Chondrocyte (in vitro differentiated cells): ENCODE measurements at places on chromosomes 3 and 15. TPM values are rescaled to one million over a fixed set of nuclear protein-coding genes. Genes with fewer than 3 reads are reported as not detected.

The HHATL gene
- total RNA-seq, result not detected in 3 replicates

The IL17RE gene
- 0.42 to 1.6 TPM (median 0.92 TPM) in 3 replicates for total RNA-seq

GRCh38 chr3:189517981-189518380 lies 113.2 kb upstream of the TP63 start:
- H3K4me3 ChIP-seq, result no peak overlapping the region
- DNase-seq, result no peak
- no peaks in the 10 kb centered on the region for H3K4me1 ChIP-seq
- no peak overlapping the region for H3K27ac ChIP-seq

The ZKSCAN7 gene
- total RNA-seq, result 6.8 to 9.2 TPM (median 7.0 TPM) in 3 replicates

GRCh38 chr15:93110502-93111040 lies 21.6 kb upstream of the RGMA start:
- H3K4me3 ChIP-seq, result no peak overlapping the region
- no peak overlapping the region for H3K27ac ChIP-seq
- H3K36me3 ChIP-seq, result peaks cover 3% of the 10 kb centered on the region
- H3K27me3 ChIP-seq, result peaks cover 35% of the 10 kb centered on the region
- no peak for DNase-seq

GRCh38 chr3:184954251-184954650 lies 142.3 kb downstream of the VPS8 start:
- no peaks in the 10 kb centered on the region for H3K27me3 ChIP-seq
- H3K36me3 ChIP-seq, result peaks cover 21% of the 10 kb centered on the region
- no peak for DNase-seq
- no peak overlapping the region for H3K27ac ChIP-seq
- H3K4me3 ChIP-seq, result no peak overlapping the region

- H3K4me3 ChIP-seq, result no peak overlapping the region
- peaks cover 30% of the 10 kb centered on the region for H3K4me1 ChIP-seq
- H3K27ac ChIP-seq, result no peak overlapping the region
- no peak for DNase-seq
These were observed 34.8 kb downstream of the LIPC start for GRCh38 chr15:58466566-58466965.

GRCh38 chr3:183698756-183699155 lies 1.2 kb downstream of the YEATS2 start:
- peaks cover 4% of the 10 kb centered on the region for H3K36me3 ChIP-seq
- H3K27ac ChIP-seq, result peak overlapping the region; percentile 92
- H3K4me1 ChIP-seq, result peaks cover 50% of the 10 kb centered on the region

- no peaks in the 10 kb centered on the region for H3K4me1 ChIP-seq
- no peak overlapping the region for H3K4me3 ChIP-seq
These were observed 725.9 kb downstream of the TUSC7 start for GRCh38 chr3:117435506-117435905.

The LRRN1 gene
- total RNA-seq, result 2.2 to 3.2 TPM (median 2.8 TPM) in 3 replicates

GRCh38 chr15:79339588-79340314 lies 28.8 kb downstream of the TMED3 start:
- H3K27me3 ChIP-seq, result no peaks in the 10 kb centered on the region
- no peak overlapping the region for H3K27ac ChIP-seq
- no peak overlapping the region for H3K4me3 ChIP-seq
- DNase-seq, result no peak

The C3orf22 gene
- total RNA-seq, result not detected in 3 replicates

DNA sequence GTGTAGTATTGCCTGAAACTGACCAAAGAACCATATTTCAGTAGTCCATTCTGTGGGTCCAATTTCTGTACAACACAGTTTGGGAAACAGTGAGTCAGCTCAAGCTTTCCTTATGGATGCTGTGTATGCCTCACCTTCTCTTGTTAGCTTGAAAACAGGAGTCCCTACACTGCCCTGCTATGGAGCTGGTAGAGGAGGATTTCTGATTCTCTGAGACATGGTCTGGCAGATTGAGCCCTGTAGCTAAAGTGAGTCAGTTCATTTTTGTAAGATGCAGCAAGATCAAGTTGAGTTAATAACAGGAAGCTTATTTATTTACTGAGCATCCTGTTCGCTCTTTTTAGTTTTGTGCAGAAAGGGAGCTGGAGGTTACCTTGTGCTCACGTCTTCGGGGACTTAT lies 424.1 kb upstream of the RBMS3 start:
- no peaks in the 10 kb centered on the region for H3K36me3 ChIP-seq
- H3K27ac ChIP-seq, result no peak overlapping the region
- no peak overlapping the region for H3K4me3 ChIP-seq
- peaks cover 12% of the 10 kb centered on the region for H3K4me1 ChIP-seq
- no peaks in the 10 kb centered on the region for H3K27me3 ChIP-seq
- no peak for DNase-seq

The CCR9 gene
- not detected in 3 replicates for total RNA-seq

The GPR27 gene
- total RNA-seq, result 3.5 to 5.8 TPM (median 5.5 TPM) in 3 replicates

The CHRFAM7A gene
- total RNA-seq, result 1.2 to 5.3 TPM (median 4.4 TPM) in 3 replicates

- H3K36me3 ChIP-seq, result no peaks in the 10 kb centered on the region
- no peak for DNase-seq
- no peak overlapping the region for H3K4me3 ChIP-seq
- H3K4me1 ChIP-seq, result peaks cover 4% of the 10 kb centered on the region
- H3K27ac ChIP-seq, result no peak overlapping the region
These were observed 23.3 kb downstream of the RNU5B-1 start for GRCh38 chr15:65327651-65328393.

The SH3GL3 gene
- not detected in 3 replicates for total RNA-seq

DNA sequence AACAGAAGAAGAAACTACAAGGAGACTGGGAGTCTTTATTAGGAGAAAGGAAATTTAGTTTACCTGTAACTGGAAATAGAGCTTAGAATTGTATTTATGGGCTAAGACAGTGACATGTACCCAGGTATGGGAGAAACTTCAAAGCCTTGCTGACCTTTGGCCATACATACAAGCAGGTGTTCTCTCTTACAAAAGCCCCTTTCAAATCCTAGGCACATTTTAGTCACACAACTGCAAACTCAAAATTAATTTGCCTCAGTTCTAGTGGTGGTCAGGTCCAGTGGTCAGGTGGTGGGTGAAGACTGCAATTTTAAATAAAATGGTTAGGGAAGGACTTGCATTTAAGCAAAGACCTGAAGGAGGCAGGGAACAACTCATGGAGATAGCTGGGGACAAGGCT lies 30.4 kb downstream of the GATM start:
- peaks cover 9% of the 10 kb centered on the region for H3K4me1 ChIP-seq
- H3K27me3 ChIP-seq, result peaks cover 21% of the 10 kb centered on the region
- no peaks in the 10 kb centered on the region for H3K36me3 ChIP-seq
- no peak overlapping the region for H3K27ac ChIP-seq

GRCh38 chr3:102980355-102980696 lies 545.5 kb downstream of the ZPLD1 start:
- peak overlapping the region; percentile 71 for H3K27ac ChIP-seq
- H3K36me3 ChIP-seq, result no peaks in the 10 kb centered on the region
- DNase-seq, result no peak
- H3K4me3 ChIP-seq, result no peak overlapping the region

- no peaks in the 10 kb centered on the region for H3K4me1 ChIP-seq
- H3K4me3 ChIP-seq, result no peak overlapping the region
- DNase-seq, result no peak
- H3K27me3 ChIP-seq, result no peaks in the 10 kb centered on the region
- no peaks in the 10 kb centered on the region for H3K36me3 ChIP-seq
These were observed 44.4 kb downstream of the ADAMTSL3 start for GRCh38 chr15:83698294-83698693.

The AGBL1 gene
- not detected in 3 replicates for total RNA-seq

The ZNF106 gene
- 57.6 to 80.2 TPM (median 58.1 TPM) in 3 replicates for total RNA-seq

DNA sequence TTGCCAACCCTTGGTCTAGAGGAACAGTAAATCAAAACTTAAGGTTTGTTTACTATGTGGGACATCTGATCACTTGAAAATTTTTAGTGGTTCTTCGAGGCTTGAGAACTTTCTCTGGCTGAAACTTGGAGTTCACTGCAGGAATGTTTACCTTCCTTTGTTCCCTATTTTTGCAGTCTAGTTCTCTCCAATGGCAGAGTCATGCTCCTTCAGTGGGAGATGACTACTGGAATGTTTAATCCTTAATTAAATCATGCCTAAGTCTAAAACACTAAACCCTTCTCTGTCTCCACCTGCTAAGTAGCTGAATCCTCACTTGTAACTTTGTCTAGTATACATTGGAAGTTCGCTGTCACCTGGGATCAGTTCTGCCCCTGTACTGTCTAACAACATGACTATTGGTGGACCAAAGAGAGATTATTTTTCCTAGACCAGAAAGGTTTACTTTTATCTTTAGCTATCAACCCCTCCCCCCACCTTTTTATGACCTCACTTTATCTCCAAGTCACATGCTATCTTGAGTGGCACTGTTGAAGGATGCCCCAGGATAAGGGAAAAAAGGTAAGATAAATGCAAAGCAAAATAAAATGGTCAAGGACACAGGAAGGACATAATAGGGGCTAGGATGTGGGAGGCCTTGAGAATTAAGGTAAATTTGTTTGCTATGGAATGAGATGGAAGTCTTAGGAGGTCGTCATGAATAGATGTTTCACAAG lies 1.2 kb upstream of the ZNF609 start:
- DNase-seq, result no peak
- H3K36me3 ChIP-seq, result peaks cover 6% of the 10 kb centered on the region
- peak overlapping the region; percentile 87 for H3K27ac ChIP-seq
- peak overlapping the region; percentile 74 for H3K4me3 ChIP-seq
- H3K27me3 ChIP-seq, result no peaks in the 10 kb centered on the region
- peaks cover 44% of the 10 kb centered on the region for H3K4me1 ChIP-seq

DNA sequence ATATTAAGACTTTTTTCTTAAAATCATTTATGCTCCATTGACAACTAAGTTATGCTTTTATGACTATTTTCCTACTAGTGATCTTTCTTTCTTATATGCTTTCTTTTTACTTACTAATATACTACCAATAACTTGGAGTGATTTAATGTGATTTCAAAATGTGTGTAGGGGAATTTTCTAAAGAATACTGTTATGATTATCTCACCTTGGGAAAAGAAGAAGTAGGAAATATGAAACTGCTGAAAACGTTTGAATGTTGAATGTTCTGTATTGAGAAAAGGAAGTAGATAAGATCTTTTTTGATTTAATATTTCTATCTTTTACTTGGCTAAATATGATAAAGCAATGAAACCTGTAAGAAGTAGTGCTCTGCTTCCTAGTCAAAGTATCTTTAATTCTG lies 7.8 kb upstream of the CD200R1 start:
- H3K4me3 ChIP-seq, result no peak overlapping the region
- no peak overlapping the region for H3K27ac ChIP-seq
- H3K36me3 ChIP-seq, result no peaks in the 10 kb centered on the region
- no peak for DNase-seq

- H3K4me3 ChIP-seq, result no peak overlapping the region
- no peaks in the 10 kb centered on the region for H3K27me3 ChIP-seq
- no peak overlapping the region for H3K27ac ChIP-seq
- no peak for DNase-seq
- no peaks in the 10 kb centered on the region for H3K36me3 ChIP-seq
These were observed 48.0 kb downstream of the EHHADH start for GRCh38 chr3:185205865-185206264.

The GOLGA8R gene
- 3.4 to 8.5 TPM (median 4.4 TPM) in 3 replicates for total RNA-seq

DNA sequence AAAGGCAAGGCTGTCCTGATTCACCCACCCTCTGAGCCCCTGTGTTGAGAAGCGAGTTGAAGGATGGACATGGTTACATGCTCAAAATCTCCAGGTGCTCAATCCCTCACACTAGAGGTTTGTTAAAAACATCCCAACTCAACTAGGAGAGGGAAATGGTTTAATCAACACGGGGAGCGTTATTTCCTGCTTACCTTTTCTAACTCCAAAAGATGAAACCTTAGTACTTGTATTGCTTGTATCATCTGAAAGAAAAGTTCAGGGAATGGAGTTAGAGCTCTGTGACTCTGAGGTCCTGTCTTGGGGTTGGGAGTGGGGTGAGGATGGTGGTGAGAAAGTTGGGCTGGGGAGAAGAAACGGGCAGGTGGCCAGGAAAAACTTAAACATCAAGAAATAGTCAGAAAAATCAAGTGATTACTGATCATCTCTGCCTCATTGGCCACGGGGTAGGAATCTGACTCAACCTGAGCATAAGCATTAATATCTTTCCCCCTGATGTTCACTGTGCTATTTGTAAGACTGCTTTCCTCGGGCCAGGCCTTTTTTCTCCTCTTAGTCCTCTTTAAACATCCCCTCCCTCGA lies 5.9 kb downstream of the MEIS2 start:
- peaks cover 55% of the 10 kb centered on the region for H3K4me1 ChIP-seq
- peak overlapping the region; percentile 99 for H3K4me3 ChIP-seq

DNA sequence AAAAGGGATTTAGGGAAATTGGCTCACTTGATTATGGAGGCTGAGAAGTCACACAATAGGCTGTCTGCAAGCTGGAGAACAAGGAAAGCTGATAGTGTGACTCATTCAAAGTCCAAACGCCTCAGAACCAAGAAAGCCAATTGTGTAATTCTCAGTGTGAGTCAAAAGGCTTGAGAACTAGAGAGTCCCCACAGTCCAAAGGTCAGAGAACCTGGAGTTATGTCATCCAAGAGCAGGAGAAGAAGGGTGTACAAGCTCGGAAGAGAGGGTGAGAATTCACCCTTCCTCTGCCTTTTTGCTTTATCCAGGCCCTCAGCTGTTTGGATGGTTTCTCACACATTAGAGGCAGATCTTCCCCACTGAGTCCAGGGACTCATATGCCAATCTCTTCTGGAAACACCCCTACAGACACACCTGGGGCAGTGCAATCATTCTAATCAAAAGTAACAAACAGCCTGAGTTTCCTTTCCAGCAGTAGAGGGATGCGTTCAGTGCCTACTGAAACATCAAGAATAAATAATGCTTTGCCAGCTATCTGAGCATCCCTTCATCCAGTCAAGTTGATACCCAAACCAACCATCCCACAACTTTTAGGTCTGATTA lies 271.5 kb downstream of the SATB1 start:
- DNase-seq, result no peak
- peaks cover 5% of the 10 kb centered on the region for H3K4me1 ChIP-seq
- H3K27ac ChIP-seq, result no peak overlapping the region
- no peaks in the 10 kb centered on the region for H3K36me3 ChIP-seq

GRCh38 chr3:70064194-70064779 lies 64.8 kb downstream of the SAMMSON start:
- H3K27ac ChIP-seq, result peak overlapping the region; percentile 15
- H3K36me3 ChIP-seq, result no peaks in the 10 kb centered on the region
- H3K4me1 ChIP-seq, result peaks cover 40% of the 10 kb centered on the region
- DNase-seq, result no peak
- H3K4me3 ChIP-seq, result no peak overlapping the region
- peaks cover 7% of the 10 kb centered on the region for H3K27me3 ChIP-seq
